Renal cortex interstitium (tissue), 15 donors: ENCODE measurements at places on chromosomes 12 and 14. TPM values are rescaled to one million over a fixed set of nuclear protein-coding genes. Genes with fewer than 3 reads are reported as not detected.

Gene TRIM9
- polyA plus RNA-seq = 1.9 TPM

DNA sequence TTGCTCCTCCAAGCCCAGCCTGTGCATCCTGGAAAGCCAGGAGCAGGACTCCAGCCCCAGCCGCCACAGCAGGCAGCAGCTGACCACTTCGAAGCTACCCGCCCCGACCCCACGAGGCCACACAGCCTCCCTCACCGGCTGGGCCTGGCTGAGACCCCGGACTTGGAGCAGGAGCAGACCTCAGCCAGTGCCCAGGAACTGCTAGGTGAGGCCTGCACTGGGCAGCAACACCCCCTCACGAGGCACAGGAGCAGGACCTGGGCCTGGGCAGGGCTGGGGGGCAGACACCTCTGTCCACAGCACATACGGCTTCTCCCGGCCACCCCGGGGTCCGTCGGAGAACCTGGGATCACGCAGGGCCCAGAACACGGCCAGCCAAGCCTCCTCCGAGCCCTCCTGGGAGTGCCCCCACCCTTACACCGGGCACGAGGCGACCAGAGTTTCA is 137.4 kb upstream of the C14orf180 start:
- no peak for DNase-seq

GRCh38 chr12:38875586-38876228 is 29.7 kb downstream of the CPNE8 start:
- no peak for DNase-seq

DNA sequence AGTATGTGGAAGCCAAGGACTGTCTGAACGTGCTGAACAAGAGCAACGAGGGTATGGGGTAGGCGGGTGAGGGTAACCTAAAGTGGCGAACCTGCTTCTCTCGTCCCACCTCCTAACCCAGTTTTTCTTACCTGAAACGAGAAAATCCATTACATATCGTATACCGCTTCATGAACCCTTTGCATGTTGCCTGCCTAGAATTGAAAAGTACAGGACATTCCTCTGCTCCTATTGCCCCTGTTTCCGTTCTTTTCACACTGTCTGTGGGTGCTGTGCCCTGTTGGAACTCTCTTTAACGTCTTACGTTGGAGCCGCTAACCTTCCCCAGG is 513 bp downstream of the PFDN5 start:
- DNase-seq = no peak

- no peak for DNase-seq
Observed at GRCh38 chr12:113988064-113988451, 21.9 kb upstream of the RBM19 start.
